ENCODE measurements at places on chromosomes 3 and 15. TPM values are rescaled to one million over a fixed set of nuclear protein-coding genes. Genes with fewer than 3 reads are reported as not detected.

Gene SH2D7
- not detected for total RNA-seq

Gene CAPN3
- total RNA-seq: 12.9 TPM

Gene LRTM1
- total RNA-seq: not detected

Gene MAP6D1
- 1.5 TPM for total RNA-seq

Gene CCR3
- total RNA-seq: not detected

Gene FBXW12
- not detected for total RNA-seq

Gene FANCI
- 6.6 TPM for total RNA-seq

Gene AMIGO3
- total RNA-seq: not detected

Gene BNC1
- total RNA-seq: 0.38 TPM

Gene CERS3
- total RNA-seq: 0.31 TPM

Gene PLCH1
- 9.6 TPM for total RNA-seq

Gene FSD2
- not detected for total RNA-seq

Gene TIGIT
- total RNA-seq: 2.7 TPM

Gene CHRD
- 16.8 TPM for total RNA-seq

Gene MYRIP
- 6.6 TPM for total RNA-seq

Gene TNFAIP8L3
- 8.9 TPM for total RNA-seq

Gene CCDC33
- total RNA-seq: 0.63 TPM

Gene KCNAB1
- total RNA-seq: 6.6 TPM

Gene CLRN1
- not detected for total RNA-seq

Gene TBC1D21
- not detected for total RNA-seq

Gene UROC1
- total RNA-seq: not detected

Gene IL20RB
- 0.79 TPM for total RNA-seq

Gene PP2D1
- not detected for total RNA-seq

Gene TATDN2
- total RNA-seq: 31.8 TPM

Gene GOLGA8S
- 0.60 TPM for total RNA-seq

Gene SNX22
- total RNA-seq: 4.6 TPM

Gene GOLGA8R
- total RNA-seq: 6.3 TPM

Gene COL6A6
- total RNA-seq: 0.25 TPM

Gene HLTF
- 30.2 TPM for total RNA-seq

Gene GRM2
- 0.57 TPM for total RNA-seq

Gene ZMYND10
- total RNA-seq: 14.2 TPM

Gene PLA2G4E
- not detected for total RNA-seq

Gene GPR171
- 4.9 TPM for total RNA-seq
